MCF 10A (cell line): ENCODE measurements at places on chromosomes 16 and 17. TPM values are rescaled to one million over a fixed set of nuclear protein-coding genes. Genes with fewer than 3 reads are reported as not detected.

- H3K27me3 ChIP-seq, result peaks cover 26% of the 10 kb centered on the region
- H3K4me3 ChIP-seq, result no peak overlapping the region
- DNase-seq, result no peak
Observed at GRCh38 chr17:46790216-46790615, 28.3 kb downstream of the WNT3 start.

PARN gene
- 33.4 and 35.0 TPM in 2 replicates for total RNA-seq

IKZF3 gene
- total RNA-seq, result not detected in 2 replicates

DNA sequence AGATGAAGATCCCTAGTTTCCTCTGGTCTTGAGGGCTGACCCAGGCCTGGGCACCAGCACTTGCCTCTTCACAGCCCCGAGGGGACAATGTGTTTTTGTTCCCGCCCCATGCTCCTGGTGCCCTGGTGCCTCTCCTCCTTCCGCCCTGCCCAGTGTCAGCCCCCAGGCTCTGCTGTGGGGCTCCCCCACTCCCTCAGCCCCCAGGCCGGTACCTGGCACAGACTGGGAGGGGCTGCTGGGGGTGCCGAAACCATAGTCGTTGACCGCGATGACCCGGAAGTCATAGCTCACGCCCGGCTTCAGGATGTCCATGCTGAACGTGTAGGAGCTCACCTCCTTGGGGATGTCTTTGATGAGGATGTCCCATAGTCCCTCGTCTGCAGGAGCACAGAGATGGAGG, 40.5 kb upstream of the CDC42EP4 start:
- DNase-seq, result no peak
- H3K36me3 ChIP-seq, result no peaks in the 10 kb centered on the region
- H3K4me1 ChIP-seq, result peaks cover 10% of the 10 kb centered on the region
- no peak overlapping the region for H3K27ac ChIP-seq
- no peak overlapping the region for H3K4me3 ChIP-seq

GALK1 gene
- total RNA-seq, result 8.7 and 9.8 TPM in 2 replicates

MSLN gene
- 18.1 and 25.2 TPM in 2 replicates for total RNA-seq

DNA sequence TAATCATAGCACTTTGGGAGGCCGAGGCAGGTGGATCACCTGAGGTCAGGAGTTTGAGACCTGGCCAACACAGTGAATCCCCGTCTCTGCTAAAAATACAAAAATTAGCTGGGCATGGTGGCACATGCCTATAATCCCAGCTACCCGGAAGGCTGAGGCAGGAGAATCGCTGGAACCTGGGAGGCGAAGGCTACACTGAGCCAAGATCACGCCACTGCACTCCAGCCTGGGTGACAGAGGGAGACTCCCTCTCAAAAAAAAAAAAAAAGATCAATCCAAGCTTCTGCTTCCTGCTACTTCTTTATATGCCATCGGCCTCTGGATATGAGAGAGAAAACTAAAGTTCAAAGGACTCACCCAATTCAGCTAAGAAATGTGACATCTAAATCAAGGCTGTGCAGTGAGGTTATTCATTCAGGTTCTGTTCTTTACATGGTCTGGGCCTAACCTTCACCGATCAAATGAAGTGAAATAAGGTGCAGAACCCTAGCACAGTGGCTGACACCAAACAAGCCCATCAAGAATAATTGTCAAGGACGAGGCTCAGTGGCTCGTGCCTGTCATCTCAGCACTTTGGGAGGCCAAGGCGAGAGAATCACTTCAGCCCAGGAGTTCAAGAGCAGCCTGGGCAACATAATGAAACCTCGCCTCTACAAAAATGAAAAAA, 25.6 kb downstream of the ZP2 start:
- H3K27ac ChIP-seq, result no peak overlapping the region
- no peaks in the 10 kb centered on the region for H3K27me3 ChIP-seq
- H3K36me3 ChIP-seq, result peaks cover 8% of the 10 kb centered on the region
- H3K4me3 ChIP-seq, result no peak overlapping the region
- no peak for DNase-seq

GRCh38 chr16:68792465-68793324, 50.6 kb upstream of the TANGO6 start:
- H3K27ac ChIP-seq, result no peak overlapping the region
- no peak overlapping the region for H3K4me3 ChIP-seq

GRCh38 chr16:23062524-23062923, 86.7 kb downstream of the USP31 start:
- H3K27ac ChIP-seq, result no peak overlapping the region
- H3K4me3 ChIP-seq, result no peak overlapping the region
- H3K36me3 ChIP-seq, result peaks cover 34% of the 10 kb centered on the region
- DNase-seq, result no peak
- peaks cover 2% of the 10 kb centered on the region for H3K27me3 ChIP-seq

DNA sequence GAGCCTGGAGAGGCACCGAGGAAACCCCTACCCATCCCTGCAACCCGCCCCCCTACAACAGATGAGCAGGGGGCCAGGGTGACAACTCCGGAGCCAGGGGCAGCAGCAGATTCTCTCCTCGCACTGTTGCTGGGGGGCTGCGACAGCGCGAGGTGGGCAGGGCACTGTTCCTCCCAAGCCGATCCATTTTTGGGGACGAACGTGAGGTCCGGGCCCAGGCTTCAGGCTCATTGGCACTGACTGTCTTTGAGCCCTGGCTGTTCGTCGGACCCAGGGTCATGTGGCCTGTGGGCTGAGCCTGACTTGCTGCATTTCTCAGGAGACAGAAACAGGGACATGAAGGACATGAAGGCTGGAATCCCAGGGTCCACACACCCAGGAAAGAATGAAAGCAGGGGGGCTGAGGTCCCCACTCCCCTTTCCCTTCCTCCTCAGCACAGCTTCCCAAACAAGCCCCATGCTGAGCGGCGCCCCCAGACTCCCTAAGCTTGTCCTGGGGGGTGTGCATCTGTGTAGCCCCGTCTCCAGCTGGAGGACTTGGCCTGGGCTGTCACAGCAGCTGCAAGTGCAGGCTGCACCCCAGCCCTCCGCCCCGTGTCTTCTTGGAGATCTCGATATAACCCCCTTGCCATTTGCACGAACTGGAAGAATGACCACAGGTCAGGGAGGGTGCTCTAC, 18.7 kb downstream of the CEP295NL start:
- DNase-seq, result no peak
- peak overlapping the region; percentile 58 for H3K4me3 ChIP-seq
- H3K27ac ChIP-seq, result peak overlapping the region; percentile 91
- H3K4me1 ChIP-seq, result peaks cover 21% of the 10 kb centered on the region

SSTR5 gene
- not detected in 2 replicates for total RNA-seq

- H3K27me3 ChIP-seq, result no peaks in the 10 kb centered on the region
- no peak overlapping the region for H3K27ac ChIP-seq
- DNase-seq, result peak; percentile 70
- no peak overlapping the region for H3K4me3 ChIP-seq
- H3K4me1 ChIP-seq, result peaks cover 11% of the 10 kb centered on the region
Observed at GRCh38 chr17:40303009-40303657, 5.8 kb upstream of the RARA start.

IRX3 gene
- total RNA-seq, result 15.7 and 17.6 TPM in 2 replicates

RNF227 gene
- 5.6 and 7.4 TPM in 2 replicates for total RNA-seq

GRCh38 chr17:47686276-47686635, 7.7 kb upstream of the TBKBP1 start:
- H3K27ac ChIP-seq, result no peak overlapping the region
- H3K4me3 ChIP-seq, result no peak overlapping the region
- no peak for DNase-seq
- H3K36me3 ChIP-seq, result peaks cover 48% of the 10 kb centered on the region
- no peaks in the 10 kb centered on the region for H3K27me3 ChIP-seq

- H3K27me3 ChIP-seq, result no peaks in the 10 kb centered on the region
- no peak overlapping the region for H3K4me3 ChIP-seq
- peaks cover 61% of the 10 kb centered on the region for H3K36me3 ChIP-seq
- no peaks in the 10 kb centered on the region for H3K4me1 ChIP-seq
- no peak for DNase-seq
Observed at GRCh38 chr17:34990921-34991365, 10.6 kb downstream of the LIG3 start.
